Activated naive CD8-positive, alpha-beta T cell treated with anti-CD3 and anti-CD28 coated beads for 36 hours (primary cell): ENCODE measurements at places on chromosomes 2 and 18. TPM values are rescaled to one million over a fixed set of nuclear protein-coding genes. Genes with fewer than 3 reads are reported as not detected.

DNA sequence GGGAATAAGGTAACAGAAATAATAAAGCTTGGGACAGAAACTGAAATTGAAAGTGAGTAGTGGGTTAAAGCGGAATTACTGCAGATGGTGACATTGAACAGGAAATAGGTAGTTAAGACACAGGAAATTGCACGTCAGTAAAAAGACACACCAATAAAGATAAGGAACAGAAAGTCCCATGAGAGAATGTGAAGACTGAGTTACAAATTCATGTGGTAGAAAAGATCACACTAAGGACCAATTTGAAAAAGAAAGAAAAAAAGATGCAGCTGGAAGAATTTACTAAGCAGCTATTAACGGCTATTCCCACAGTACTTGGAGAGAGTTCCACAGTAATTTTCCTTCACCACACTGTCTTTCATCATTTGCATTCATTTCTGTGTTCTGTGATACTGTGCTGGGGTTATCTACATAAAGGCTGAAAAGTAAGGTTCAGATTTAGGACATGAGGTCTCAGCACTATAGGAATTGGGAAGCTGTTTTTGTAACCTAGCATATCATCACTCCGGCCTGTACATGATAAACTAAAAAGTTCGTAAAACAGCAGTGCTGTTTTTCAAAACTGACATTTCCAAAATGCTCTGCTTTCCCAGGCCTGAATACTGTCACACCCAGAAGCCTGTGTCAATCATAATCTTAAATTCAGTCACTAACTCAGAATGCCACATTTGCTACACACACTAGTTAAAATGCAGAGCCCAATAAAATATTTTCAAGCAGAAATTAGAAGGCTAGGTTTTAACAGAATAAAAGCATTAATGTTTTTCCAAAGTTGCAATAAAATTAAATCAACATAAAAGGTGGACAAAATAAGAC is 42.9 kb downstream of the SRBD1 start:
- DNase-seq = no peak

DNA sequence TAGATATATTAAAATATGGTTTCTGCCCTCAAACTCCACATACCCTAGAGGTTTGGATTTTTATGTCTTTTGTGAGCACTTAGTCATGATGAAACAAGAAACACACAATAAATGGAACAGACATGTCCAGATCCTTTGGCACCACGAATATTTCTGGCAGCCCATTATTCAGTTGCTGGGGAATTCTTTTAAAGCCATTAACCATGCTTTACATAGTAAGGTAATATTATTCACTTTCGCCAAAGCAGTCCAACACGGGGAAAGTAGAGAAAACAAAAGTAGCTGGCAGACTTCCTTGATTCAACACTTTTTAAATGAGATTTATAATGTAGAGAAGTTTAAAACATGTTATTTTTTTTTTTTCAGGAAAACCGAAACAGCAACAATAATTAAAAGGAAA is 235.4 kb downstream of the PIEZO2 start:
- DNase-seq = no peak

DNA sequence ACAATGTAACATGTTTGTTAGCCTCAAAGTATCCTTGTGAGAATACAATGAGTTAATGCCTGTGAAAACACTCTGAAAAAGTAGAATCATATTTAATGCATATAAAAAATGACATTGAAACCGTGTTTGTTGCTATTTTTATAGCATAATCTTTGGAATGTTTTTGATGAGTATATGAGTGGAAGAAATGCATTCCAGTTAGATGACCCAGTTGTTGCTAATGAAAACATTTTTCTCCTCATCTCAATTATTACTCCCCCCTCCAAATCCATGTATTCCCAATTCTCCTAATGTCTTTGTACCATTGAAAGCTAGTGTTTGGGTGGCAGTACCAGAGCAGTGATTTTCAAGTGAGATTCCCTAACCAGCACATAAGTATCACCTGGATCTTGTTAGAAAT is 67.1 kb upstream of the DSEL start:
- DNase-seq = no peak

- DNase-seq = no peak
These were observed 402.9 kb downstream of the ERBB4 start for GRCh38 chr2:212135739-212136138.

DNA sequence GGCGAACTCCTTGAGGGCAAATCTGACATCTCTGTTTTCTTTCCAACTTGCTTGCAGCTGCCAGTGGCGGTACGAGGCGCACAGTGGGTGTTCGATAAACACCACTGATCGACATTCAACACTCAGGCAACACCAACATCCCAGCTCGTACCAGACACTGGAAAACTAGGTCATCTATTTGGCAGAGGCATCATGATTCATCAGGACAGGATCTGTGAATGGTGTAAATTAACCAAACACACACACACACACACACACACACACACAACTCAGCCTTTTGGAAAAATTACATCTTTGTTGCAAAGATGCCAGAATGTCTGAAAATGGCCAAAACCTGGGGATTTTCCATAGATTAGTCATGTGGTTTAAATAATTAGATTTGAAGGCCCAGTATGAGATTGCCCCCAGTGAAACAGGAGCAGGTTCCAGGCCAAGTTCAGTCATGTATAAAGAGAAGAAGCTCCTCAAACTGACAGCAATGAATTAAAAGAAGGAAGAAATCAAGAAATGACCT is 150.5 kb upstream of the NCKAP5 start:
- DNase-seq = no peak

DNA sequence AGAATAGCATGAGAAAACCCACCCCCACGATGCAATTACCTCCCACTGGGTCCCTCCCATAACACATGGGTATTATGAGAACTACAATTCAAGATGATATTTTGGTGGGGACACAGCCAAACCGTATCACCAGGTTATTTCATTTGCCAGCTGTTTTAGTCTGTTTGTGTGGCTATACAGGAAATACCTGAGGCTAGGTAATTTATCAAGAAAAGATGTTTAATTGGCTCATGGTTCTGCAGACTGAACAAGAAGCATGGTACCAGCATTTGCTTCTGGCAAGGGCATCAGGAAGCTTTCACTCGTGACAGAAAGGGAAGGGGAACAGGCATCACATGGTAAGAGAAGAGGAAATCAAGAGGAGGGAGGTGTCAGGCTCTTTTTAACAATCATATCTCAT is 329.2 kb downstream of the GULP1 start:
- no peak for DNase-seq

DNA sequence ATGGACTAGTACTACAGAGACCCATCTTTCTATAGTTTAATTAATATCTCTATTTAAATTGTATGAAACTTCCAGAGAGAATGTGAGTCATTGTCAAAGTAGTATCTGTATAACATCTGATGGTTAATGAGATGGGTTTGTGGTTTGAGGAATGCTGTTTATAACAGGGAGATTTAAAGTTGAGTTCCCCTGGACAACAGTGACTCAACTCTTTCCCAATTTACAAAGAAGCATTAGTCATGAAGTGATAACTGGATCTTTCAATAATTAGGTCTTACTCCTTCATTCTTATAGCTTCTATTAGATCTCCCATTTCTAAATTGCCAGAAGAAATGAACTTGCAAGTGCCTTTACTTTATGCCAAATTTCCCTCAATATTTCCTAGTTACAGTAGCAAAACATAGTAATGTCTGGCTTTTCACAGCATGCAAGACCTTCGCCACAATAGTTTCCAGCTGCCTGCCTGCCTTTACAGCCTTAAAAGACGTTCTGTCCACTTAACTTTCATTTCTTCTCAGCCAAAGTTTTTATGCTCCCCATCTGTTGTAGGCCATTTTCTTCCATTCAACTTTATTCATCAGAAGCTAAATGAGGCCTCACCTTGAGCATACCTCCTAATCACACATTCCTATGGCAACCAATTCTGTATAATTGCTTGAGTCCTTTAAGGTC is 47.7 kb upstream of the WDR75 start:
- DNase-seq = no peak

DNA sequence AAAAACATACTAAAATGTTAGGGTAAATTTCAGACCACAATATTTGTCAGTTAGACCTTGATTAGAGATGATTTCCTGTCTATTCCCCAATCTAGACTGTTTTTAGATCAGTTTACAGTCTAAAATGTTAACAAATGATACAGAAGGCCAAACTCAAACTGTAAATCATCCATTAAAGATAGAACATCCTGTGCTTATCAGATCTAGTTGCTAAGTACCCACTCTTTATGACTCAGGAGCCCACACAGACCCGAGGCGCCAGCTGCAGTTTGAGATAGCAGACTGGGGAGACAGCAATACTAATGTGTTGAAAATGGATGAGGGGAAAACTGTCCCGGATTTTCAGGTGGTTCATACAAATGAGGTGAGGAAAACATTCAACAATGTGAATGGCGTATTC is 113.3 kb downstream of the SCG2 start:
- no peak for DNase-seq

- DNase-seq = no peak
These were observed 32.2 kb upstream of the SPRED2 start for GRCh38 chr2:65464604-65465003.

DNA sequence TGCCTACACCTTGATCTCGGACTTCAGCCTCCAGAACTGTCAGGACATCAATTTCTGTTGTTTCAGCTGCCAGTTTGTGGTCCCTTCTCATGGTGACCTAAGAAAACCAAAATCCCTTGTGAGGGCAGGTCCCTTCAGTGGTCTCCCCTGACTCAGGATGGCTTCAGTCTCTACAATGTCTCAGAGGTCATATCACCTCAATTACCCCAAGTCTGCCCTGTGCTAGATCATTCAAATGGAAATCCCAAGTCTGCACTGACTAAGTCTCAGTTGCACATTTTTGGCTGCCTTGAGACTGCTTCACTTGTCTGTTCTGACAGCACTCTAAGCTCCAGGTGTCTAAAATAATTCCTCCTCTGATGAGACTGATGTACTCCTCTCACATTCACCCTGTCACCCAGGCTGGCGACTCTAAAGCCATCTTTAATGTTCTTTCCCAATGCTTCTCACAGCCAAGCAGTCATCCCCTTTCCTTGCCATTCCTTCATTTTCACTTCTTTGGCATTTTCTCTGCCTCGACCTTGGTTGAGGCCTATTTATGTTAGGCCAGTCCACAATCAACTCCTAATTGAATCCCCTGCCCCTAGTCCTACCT is 470.8 kb downstream of the DLGAP1 start:
- DNase-seq = no peak

DNA sequence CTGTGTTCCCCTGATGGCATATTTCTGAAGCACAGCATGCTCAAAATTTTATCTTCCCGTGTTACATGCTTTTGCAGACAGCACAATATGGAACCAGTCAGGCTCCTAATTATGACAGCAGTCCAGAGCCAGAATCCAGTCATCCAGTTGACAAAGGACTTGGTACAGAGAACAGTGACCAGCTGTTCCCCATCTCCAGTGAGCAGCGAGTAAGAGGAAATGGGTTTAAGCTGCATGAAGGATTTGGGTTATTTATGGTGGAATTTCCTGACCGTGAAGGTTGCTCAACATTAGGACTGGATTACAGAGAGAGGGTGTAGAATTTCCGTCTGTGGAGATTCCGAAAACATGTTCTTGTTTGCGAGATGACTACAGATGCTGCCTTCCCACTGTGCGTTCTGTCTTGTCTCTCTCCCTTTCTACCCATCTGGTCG is 24.4 kb downstream of the SGPP2 start:
- no peak for DNase-seq

DNA sequence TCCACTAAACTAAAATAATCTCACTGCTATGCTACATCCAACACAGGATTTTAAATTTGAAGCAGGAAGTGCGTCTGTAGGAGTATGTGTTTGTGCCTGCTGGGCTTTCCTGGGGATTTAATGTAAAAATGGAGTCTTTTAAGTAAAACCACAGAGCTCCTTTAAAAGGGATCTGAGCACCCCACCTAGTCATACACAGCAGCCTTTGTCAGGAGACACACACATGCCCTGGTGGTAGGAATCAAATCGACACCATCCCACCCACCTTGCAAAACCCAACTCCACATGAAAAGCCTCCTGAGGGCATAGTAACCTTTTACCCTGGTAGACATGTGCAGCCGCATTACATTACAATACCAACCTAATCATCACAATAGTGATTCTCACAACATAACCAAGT is 29.1 kb downstream of the UXS1 start:
- no peak for DNase-seq

DNA sequence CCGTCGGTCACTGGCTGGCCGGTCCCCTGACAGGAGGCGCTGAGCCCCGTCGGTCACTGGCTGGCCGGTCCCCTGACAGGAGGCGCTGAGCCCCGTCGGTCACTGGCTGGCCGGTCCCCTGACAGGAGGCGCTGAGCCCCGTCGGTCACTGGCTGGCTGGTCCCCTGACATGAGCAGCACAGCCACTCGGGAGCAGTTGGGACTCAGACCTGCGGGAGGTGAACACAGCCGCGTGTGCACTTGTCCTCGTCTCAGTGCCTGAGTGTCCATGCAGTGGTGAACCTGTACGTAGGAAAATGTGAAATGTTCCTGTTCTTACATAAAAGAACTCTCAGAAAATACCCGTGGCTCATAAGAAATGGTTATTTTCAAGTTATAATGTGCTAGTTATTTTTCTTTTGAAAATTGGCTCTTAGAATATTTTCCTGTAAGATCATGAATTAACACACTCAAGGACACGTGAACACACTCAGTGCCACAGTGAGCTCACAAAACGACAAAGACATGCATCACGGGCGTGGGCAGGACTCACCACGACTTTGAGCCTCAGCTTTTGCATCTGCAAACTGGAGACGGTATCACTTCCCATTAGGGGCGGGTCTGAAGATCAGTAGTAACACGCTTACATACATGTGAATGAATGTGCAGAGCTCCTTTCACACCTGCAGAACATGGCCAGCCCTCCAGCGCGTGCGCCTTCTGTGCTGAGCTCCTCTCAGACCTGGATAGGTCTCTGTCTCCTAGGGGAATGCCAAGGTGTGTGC is 21.1 kb upstream of the NFATC1 start:
- DNase-seq = no peak

DNA sequence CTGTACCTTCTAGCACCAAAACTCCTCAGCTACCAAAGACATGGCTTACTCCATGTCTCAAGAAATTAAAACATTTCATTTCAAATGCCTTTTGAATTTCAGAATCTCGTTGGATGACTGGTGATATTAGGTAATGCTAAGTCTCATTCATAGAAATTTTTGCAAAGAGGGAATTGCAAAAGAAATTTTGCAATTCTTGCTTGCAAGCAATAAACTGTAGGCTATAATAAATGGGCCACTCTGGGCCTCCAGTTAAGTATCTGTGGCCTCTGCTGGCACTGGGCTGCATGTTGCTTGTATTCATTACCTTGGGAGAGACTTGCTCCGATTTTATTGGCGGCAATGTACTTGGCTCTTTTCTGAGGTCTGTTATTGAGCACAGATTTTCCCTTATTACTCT is 2.8 kb upstream of the LCLAT1 start:
- DNase-seq = no peak

Gene MTIF2
- total RNA-seq = 67.9 TPM

Gene ARL4C
- total RNA-seq = 65.5 TPM

Gene MYO3B
- 0.08 TPM for total RNA-seq
